Stimulated activated CD8-positive, alpha-beta memory T cell treated with anti-CD3 and anti-CD28 coated beads, Interleukin-4, amount 100 ng/mL, for 24 hours (primary cell): ENCODE measurements at places on chromosomes 16 and 17.

- no peak for DNase-seq
These were observed 19.8 kb upstream of the RPH3AL start for GRCh38 chr17:372157-373152.

DNA sequence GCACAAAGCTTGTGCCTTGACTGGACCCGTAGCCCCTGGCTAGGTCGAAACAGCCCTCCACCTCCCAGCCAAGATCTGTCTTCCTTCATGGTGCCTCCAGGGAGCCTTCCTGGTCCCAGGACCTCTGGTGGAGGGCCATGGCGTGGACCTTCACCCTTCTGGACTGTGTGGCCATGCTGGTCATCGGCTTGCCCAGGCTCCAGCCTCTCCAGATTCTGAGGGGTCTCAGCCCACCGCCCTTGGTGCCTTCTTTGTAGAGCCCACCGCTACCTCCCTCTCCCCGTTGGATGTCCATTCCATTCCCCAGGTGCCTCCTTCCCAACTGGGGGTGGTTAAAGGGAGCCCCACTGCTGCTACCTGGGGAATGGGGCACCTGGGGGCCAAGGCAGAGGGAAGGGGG lies 3.5 kb downstream of the CTRL start:
- DNase-seq, result no peak

DNA sequence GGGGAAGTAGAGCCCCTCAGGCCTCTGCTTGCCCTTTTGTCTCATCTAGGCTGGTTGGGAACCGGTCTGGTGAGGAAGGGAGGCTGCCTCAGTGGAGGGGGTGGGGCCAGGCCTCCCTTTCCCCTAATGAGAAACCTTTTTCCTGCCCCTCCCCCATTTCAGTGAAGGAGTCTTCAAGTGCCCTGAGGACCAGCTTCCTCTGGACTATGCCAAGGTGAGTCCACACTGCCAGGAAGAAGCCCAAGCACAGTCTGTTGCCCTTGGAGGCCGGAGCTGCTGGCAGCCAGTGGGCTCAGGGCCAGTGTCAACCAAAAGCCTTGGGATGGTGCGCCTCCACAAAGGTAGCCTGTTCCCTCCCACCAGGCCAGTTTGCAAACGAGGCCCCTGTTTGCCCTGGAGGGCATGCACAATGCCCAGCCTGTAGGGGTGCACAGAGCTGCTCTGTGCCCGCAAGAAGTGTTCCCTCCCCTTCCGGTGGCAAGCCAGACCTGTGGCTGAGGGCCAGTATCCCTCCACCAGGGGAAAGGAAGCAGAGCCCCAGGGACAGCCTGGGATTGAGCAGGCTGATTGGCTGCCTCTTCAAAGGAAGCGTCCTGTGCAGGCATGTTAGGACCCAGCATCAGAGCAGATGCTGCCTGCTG lies 3.4 kb downstream of the TRAF4 start:
- DNase-seq, result no peak

DNA sequence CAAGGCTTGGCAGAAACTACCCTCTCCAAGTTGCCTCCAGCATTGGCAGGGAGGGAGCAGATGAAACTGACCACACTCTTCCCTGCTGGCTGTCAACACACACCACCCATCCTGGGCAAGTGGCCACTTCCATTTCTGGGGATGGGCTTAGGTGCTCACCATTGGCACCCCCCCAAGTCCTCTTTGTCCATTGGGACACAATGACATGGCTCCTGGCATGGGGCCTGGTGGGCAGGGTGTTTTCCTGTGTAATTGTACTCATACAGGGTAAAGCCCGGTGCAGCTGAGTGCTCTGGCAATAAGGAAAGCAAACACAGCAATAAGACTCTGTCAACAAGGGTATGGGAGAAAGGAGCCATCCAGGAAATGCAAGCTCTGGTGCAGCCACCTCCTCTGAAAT lies 22.6 kb downstream of the SCNN1B start:
- no peak for DNase-seq

DNA sequence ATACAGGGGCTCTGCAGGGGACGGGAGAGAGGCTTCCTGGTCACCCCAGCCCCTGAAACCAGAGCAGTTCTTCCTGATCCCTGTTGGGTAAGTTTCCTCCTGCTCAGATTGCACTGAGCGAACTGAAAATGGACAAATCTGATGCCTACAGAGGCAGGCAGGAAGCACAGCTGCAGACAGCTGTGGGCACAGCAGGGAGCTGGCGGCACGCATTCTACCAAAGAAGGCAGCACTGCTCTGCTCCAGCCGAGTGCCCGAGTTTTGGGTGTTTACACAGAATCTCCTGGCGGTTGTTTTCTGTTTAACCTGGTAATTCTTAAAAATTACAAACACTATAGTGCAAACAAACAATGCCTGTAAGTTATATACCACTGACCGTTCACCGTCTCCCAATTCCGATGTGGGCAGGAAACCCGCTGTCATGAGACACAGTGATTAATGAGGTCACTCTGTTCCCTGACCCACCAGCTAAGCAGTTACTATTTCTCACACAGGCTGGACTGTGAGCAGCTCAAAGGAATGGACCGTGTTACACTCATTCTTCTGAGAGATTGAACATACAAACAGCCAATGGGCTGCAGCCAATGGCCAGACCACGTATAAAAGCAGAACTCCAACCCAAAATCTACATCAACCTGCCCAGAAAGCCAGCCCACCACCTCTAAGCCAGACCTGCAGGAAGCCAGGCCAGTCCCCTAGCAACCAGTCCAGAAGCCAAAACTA lies 25.5 kb downstream of the NSMCE1 start:
- no peak for DNase-seq

DNA sequence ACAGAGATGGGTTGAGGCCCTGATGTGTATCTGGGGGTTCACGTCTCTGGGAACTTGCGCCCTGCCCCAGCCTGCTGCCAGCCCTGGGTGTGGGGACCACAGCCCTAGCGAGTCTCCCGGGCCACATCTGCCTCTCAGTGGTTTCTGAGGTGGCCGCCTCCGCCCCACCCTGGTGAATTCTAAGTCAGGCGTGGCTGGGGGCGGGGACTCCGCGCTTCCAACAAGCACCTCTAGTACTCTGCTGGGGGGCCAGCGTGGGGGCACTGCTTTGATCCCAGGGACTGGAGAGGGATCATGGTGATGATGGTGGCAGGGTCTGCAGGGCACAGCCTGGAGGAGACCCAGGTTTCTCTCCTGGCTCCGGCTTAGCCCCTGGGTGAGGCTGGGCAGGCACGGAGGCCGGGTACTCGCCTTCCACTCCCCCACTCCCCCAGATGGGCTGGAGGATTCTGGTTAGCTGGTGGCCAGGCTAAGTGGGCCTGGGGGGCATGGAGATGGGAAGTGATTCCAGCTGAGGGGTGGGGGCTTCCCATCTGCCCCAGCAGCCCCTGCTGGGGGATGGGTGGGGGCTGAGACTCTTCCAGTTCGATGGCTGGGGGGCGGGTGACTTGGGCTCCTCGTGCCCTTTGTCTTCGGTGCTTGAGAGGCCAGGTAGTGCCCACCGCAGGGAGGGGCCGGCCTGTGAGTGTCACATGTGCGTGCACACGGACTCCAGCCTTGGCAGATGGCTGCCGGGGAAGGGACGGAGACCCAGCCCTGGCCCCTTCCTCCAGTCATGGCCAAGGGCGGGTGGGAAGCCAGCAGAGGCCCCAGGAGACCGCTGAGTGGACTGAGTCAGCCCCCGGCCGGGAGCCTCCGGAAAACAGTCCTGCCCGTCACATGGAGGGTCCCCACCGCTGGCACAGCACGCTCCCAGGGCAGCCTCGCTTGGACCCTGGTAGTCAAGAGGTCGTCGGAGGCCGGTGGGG lies 3.9 kb downstream of the GLIS2 start:
- DNase-seq, result peak; percentile 59

- no peak for DNase-seq
These were observed 40.0 kb upstream of the ABCA10 start for GRCh38 chr17:69268543-69269014.

DNA sequence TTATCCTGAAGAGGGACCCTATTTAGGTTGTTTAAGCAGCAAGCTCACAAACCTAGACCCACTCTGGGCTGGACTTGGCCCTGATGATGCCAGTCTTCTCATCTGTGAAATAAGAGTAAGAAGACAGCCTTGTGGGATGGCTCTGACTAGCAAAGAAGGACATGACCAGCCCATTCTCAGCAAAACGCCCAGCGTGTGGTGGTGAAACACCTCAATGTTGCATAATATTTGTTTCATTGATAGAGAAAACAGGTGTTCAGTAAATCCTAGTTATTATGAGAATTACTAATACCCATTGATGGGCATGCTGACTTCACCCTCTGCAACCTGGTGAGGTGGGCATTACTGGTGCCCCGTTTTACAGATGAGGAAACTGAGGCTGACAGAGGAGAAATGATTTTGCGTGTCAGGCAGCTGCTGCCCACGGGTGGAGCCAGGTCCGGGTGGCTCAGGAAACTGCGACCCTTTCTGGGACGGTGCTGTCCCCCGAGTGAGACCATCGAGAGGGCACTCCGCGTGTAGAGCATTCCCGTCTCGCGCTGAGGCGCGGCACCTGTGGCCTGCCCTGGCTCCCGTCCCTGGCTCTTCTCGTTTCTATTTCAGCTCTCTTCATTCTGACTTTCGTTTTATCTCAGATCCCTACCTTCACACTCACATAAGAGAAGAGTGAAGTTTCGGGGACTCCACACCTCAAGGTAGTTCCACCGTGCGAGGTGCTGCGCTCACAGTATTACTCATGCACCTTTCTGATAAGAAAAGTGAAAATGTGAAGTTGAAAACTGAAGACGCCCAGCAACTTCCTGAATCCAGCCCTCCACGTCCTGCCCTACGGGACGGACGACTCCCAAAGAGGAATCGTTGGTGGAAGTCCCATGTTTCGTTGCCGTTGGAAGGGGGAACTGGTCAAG lies 48.5 kb downstream of the IRF8 start:
- DNase-seq, result no peak

DNA sequence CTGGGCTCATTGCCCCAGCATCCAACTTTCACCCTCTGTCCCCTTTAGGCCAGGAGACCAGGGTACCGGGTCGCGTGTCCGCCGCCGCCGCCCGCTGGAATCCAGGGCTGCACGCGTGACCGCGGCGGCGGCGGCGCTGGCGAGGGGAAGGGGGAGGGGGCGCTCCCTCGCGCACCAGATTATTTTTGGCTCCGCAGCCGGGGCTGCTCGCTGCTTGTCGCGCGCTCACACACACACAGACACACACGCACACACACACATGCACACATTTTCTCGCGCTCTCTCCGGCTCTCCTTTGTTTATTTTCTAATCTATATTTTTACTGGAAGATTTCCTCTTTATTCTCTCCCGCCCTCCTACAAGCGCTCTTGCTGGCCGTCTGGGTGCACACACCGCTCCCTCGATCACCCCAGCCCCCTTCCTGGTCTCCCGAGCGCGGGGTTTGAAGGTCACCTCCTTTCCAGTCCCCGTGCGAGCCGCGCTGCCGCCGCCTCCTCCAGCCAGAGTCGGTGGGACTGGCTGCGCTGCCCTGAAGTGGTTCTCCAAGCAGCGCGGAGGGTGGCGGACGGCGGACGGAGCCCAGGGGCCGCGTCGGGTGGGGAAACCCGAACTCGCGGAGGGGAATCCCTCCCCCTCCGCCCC lies 921.4 kb upstream of the EEF2KMT start:
- DNase-seq, result no peak

DNA sequence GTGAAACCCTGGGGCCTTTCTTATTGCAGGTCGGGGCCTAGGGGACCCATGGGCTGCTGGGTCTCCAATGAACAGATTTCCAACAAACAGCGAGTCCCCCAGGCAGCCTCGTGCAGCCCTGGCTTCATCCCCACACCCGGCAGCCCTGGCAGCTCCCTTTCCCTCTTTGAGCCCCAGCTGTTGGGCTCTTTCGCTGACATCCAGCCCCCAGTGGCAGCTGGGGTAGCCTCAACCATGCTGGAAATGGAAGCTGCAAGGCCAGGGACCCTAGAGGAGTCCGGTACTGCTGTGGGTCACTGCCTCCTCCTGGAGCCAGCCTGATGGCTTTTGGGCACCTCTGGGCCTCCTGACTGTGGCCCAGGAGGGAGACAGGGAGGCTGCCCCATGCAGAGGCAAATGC lies 5.9 kb downstream of the RPUSD1 start:
- no peak for DNase-seq

DNA sequence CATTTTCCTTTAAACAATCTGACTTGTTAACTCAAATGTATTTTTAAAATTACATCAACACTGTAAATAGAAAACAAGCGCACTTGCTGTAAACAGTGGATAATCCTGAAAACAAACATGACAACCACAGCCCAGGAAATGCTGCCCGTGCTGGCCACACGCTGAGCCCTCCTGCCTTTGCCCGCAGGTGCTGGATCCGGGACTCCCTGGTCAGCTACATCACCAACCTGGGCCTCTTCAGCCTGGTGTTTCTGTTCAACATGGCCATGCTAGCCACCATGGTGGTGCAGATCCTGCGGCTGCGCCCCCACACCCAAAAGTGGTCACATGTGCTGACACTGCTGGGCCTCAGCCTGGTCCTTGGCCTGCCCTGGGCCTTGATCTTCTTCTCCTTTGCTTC lies 6.6 kb upstream of the ADGRG3 start:
- no peak for DNase-seq

GRCh38 chr17:44738214-44738906 lies 20.4 kb upstream of the ADAM11 start:
- DNase-seq, result no peak

- no peak for DNase-seq
These were observed 7.8 kb downstream of the ODAD4 start for GRCh38 chr17:41937970-41938954.

- no peak for DNase-seq
These were observed 259.4 kb upstream of the TNRC6C start for GRCh38 chr17:77698903-77699623.

GRCh38 chr16:30144017-30144416 lies 21.0 kb upstream of the MAPK3 start:
- DNase-seq, result no peak

GRCh38 chr17:66255112-66255511 lies 25.9 kb upstream of the APOH start:
- no peak for DNase-seq

GRCh38 chr16:52074133-52074532 lies 472.8 kb downstream of the TOX3 start:
- DNase-seq, result no peak

DNA sequence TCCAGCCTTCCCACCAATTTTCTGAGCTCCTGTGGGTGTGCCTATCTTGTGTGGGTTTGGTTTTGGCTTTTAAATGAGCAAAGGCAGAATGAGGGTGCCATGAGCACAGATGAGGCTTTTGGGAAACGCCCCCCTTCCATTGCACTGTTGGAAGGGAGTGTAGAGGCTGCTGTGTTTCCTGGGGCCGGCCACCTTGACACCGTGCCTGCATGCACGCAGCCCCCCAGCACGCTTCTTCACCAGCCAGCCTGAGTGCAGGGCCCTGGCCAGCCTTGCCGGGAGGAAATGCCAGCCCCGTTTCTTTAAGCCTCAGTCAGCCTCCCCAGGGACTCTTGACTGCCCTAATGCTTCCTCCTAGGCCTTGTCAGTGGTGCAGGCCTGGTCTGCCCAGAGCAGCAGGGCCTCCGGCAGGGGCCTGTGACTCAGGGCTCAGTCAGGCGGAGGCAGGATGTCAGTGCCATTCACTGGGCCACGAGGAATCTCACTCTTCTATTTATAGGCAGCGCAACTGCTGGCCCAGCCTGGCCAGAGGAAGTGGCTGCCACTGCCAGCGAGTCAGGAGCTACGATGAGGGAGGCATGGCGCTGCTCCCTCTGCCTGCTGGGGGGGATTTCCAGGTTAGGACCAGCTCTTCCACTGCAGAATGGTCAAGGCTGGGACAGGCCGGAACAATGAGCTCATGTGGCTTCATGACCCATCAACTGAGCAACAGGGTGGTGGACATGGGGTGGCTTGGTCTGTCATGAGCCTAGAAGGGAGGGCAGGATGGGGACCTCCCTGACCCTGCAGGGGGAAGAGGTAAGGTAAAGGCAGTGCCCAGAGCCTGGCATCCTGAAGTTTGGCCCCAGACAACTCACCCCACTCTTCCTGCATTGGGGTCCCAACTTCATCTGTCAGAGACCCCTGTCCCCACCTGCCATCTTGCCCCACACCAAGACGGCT lies 205.2 kb downstream of the RAB11FIP4 start:
- DNase-seq, result no peak

GRCh38 chr16:49599704-49600103 lies 226.1 kb downstream of the C16orf78 start:
- no peak for DNase-seq
